ENCODE measurements at places on chromosomes 13 and 19. TPM values are rescaled to one million over a fixed set of nuclear protein-coding genes. Genes with fewer than 3 reads are reported as not detected.

DNA sequence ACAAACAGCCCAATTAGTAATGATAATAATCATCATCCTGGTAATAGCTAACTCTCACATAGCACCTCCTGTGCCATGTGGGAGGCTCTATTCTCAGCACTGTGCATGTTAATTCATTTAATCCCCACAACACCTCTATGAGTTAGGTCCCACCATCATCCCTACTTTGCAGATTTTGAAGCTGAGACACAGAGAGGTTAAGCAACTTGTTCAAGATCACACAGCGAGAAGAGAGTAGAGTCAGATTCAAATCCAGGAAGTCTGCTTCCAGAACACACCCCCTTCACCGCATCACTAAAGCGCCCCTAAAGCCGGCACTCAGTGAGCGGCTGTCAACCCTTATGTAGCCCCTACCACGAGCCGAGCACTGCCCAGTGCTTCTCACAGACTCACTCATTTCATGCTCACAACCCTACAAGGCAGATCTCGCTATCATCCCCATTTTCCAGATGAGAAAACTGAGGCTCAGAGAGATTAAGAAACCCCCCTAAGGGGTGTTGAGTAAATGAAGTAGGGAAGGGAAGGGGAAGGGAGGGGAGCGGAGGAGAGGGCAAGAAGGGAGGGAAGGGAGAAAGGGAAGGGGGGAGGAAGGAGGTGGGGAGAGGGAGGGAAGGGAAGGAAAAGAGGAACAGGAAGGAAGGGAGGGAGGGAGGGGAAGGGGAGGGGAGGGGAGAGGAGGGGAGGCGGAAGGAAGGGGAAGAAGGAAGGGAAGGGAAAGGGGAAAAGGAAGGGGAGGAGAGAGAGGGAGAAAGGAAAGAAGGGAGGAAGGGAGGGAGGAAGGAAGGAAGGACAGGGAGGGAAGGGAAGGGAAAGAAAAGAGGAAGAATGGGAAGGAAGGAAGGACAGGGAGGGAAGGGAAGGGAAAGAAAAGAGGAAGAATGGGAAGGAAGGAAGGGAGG, 16.4 kb downstream of the EMP3 start:
- DNase-seq, result no peak

DNA sequence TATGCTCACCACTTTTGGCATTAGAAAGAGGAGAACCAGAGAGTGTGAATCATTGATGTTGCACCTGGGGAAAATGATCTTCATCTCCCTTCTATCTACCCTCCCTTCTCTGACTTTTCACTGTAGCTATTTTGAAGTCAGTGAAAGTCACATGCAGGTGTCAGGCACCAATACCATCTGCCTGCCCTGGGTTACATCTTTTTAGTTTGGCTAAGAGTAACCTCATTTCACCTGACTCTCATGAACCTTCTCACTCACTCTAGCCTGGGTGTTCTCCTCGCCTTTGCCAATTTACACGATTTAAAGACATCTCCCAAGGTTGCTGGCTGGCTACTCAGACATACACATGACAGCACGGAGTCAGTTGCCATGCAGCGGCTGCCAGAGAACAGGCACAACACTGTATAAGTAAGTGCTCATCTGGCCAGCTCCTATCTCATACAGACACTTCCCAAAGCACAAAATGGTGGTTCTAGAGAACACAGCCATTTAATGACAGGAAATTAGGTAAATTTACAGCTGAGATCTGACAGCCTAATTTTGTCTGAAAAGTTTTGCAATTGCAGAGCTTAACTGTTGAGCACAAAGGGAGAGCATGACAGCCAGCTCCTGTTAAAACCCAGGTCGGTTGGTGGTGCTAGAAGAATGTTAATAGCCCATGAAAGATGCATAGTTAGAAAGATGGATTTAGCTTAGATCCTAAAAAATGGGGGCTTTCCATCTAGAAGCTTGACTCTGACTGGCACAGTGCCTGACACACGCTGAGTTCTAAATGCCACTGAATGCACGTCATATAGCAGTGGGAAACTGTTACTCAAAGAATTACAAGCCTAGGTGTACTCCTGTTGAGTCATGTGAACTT, 32.5 kb downstream of the LCP1 start:
- no peak for DNase-seq

GRCh38 chr19:16476401-16476800, 4.6 kb upstream of the EPS15L1 start:
- no peak for DNase-seq

Gene ZNF283
- total RNA-seq, result 2.0 TPM

Gene TNFSF13B
- total RNA-seq, result 0.33 TPM

GRCh38 chr13:51644654-51645053, 60.4 kb downstream of the WDFY2 start:
- DNase-seq, result no peak

DNA sequence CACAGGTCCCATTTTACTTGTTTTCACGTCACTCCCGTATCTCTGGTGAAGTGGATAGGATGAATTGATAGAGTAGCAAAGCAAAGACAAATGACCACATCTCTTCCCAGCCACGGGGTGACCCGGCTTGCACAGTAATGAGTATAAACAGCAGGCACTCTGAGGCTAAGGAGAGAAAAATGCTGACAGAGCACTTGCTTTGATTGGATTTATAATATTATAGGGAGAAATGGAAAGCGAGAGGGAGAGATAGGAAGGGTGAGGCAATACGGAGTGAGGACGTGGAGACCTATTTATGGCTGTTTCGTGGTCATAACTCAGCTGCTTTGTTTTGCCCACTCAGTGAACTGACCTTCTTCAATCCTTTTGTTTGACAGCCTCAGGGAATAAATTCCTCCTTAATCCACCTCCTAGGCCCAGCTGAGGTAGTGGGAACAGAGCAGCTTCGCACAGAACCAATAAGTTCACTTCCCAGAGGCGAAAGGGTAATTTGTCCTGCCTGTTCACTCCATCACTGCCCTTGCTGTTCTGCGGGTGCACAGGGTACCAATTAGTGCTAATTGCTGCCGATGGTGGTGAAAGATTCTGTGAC, 68.6 kb downstream of the ERCC5 start:
- DNase-seq, result no peak

- DNase-seq, result no peak
Observed at GRCh38 chr13:59495299-59495698, 668.4 kb downstream of the DIAPH3 start.

DNA sequence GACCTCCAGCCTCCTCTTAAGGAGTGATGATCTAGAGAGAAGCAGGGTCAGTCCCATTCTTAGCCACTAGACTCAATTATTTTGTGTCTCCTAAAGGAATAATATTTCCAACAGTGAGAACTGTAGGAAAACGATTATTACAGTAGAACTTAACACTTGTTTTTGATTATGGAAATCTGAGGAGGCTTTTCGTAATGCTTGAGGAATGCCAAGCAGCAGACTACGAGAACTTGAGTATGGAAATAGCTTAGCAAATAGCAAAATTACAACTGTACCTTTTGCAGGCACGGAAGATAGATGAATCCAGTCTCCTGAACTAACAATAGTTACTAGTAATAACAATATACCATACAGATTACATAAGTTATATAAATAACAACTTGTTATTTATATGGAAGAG, 12.2 kb downstream of the BRD4 start:
- no peak for DNase-seq

GRCh38 chr13:43026262-43026661, 2.9 kb downstream of the DNAJC15 start:
- no peak for DNase-seq

DNA sequence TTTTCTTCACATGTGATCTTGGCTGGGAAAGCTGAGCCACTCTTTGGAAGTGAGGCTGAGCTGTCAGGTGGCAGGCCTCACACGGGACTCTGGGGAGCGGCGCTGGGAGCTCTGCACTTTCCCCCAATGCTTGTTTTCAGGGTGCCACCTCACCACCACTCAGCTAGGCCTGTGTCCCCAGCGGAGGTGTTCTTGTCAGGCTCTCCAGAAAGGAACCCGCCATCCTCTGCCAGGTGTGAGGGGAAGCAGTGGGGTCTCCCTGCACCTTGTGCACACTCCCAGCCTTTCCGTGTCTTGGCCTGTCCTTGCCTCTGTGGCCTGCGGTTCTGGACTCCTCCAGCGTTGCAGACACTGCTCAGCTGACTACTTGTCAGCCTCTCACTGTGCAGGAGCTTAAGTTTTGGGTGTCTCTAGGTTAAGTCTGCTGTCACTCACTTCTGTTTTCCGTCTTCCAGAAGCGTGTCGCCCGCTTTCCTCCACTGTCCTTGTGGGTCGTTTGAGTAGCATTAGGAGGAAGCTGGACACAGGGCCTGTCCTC, 51.9 kb downstream of the GGACT start:
- no peak for DNase-seq

DNA sequence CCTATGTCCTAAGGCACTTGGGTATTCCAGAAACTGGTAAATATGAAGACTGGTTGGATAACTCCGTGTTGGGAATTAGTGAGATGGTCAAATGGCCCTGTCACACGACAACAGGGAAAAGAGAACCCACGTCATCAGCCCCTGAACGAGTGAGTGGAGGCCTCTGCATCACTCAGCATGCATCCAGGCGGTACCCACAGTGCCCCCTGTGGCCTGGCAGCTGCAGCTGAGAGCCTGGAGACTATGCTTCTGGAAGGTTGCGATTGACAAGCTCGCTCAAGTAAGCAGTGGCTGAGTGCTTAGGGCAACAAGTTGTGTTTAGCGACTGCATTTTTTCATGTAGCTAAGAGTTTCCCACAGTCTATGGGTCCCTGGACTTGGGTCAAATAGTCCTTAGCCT, 55.9 kb downstream of the COL4A2 start:
- DNase-seq, result peak; percentile 79

DNA sequence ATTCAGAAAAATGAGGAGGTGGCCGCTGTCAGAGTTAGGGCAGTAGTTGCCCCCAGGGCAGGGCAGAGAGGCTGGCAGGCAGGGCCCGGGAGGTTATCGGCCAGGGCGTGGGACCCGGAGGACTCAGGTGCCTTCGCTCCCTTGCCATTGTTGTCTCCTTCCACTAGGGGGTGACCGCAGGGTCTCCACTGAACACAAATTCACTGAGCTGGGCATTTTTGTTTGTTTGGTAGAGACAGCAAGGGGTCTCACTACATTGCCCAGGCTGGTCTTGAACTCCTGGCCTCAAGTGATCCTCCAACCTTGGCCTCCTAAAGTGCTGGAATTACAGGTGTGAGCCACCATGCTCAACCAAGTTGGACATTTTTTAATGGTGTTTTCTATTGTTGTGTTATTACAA, 25.1 kb downstream of the CARS2 start:
- peak; percentile 89 for DNase-seq

DNA sequence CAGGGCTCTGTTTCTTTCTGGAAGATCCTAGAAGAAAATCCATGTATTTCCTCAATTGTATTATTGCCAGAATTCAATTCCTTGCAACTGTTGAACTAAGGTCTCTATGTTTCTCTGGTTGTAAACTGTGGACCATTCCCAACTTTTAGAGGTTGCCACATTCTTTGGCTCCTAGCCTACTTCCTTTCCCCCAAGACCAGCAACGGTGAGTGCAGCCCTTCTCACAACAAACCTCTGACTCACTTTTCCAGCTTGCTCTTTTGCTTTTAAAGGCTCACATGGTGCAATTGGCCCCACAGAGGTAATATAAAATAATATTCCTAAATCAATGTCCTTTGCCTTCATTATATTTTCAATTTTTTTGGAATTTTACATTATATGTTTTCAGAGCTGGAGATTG, 371.3 kb downstream of the SLITRK5 start:
- no peak for DNase-seq

Gene C13orf42
- total RNA-seq, result 5.9 TPM

GRCh38 chr13:62035981-62036380, 620.3 kb upstream of the PCDH20 start:
- no peak for DNase-seq

GRCh38 chr13:111027458-111028439, 87.4 kb upstream of the ARHGEF7 start:
- no peak for DNase-seq

DNA sequence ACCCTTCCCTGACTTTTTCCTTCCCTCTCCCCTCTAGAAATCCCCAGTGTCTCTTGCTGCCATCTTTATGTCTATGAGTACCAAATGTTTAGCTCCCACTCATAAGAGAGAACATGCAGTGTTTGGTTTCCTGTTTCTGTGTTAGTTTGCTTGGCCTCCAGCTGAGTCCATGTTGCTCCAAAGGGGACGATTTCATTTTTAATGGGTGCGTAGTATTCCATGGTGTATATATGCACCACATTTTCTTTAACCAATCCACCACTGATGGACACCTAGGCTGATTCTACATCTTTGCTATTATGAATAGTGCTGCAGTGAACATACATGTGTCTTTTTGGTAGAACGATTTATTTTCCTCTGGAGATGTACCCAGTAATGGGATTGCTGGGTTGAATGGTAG, 123.8 kb downstream of the UGGT2 start:
- no peak for DNase-seq

GRCh38 chr13:77373502-77373901, 46.6 kb upstream of the MYCBP2 start:
- DNase-seq, result no peak

Gene CLIP3
- total RNA-seq, result 1.5 TPM

DNA sequence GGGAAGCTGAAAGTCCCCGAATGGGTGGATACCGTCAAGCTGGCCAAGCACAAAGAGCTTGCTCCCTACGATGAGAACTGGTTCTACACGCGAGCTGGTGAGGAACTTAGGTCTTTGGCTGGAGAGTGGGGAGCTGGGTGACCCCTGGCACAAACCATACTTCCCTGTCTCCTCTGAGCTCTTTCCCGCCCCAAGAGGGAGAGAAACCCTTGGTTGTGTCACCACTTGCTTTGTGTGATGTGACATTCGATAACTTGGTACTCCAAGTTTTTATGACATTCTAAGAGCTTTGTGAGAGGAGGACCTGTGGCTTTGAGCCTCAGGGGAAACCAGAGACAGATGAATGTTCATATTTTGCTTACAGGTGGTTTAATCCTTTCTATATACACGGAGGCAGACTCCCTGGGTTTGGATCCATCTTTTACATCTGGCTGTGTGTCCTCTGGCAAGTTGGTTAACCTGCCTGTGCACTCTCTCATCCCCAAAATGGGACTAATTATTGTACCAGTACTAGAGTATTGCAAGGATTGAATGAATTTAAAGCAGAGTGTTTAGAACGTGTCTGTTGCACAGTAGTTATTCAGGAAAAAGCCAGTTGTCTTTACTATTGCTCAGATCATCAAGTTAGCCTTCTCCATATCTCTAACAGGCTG, 1.2 kb downstream of the RPS19 start:
- DNase-seq, result no peak

Gene PTGIR
- 0.18 TPM for total RNA-seq

- DNase-seq, result peak; percentile 1
Observed at GRCh38 chr13:75091718-75092117, 390.3 kb downstream of the TBC1D4 start.

DNA sequence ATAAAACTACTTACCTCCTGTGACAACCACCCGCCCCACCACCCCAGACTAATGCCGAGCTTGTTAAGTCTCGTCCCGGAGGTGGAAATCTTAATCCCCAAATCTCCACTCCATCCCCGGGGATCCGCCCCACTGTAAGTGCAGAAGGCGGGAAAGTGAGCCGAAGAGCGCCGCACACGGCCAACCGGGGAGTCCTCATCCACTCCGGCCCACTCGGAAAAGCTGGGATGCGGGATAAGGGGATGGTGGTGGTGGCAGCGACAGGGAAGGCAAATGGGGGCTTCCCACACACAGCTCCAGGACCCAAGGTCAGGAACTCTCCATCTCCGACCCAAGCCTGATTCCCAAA, 621 bp downstream of the FBL start:
- DNase-seq, result no peak

- no peak for DNase-seq
Observed at GRCh38 chr13:80166352-80166751, 174.6 kb downstream of the SPRY2 start.

Gene BABAM1
- 194 TPM for total RNA-seq
